ENCODE measurements at places on chromosomes 4 and X.

DNA sequence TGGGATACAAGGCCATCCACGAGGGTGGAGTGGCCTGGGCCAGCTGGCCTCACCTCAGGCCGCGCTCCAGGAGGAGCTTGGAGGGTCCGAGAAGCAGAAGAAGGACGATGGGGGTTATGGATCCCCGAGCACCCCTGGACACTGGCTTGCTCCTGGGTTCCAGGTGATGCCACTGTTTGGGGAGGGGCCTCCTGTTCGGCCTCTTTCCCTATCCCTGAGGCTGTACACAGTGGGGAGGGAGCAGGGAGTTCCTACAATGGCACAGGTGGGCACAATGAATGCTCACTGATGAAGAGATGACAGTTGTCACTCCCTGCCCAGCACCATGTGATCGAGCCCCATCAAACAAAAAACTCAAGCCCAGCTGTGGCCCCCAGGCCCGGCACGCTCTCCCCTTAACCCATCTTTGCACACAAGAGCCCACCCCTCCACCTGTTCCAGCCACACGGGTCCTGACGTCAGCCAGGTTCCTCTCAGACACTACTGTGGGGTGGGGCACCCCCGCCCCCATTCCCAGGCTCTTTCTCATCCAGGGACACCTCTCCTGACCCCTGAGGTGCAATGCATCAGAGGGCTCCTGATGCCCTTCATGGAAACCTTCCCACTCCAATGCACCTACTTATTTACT is 70.3 kb downstream of the WFS1 start:
- DNase-seq, result no peak

GRCh38 chrX:68895341-68895755 is 66.5 kb downstream of the EFNB1 start:
- peak; percentile 7 for DNase-seq

DNA sequence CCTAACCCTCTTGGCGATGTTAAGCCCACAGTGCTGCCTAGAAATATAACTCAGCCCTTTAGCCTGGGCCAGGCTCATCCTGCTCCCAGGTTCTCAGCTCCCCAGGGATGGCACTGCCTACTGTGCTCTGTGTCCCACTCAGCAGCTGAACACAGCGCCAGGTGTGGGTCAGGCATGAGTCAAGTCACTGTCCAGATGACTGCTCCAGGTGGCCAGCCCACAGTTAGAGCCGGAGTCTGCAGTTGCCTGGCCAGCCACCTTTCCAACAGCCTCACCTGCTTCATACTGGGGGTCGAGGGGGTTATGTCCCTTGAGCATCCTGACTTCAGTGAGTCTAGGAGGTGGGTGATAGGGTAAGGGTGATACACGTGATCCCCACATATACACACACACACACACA is 48.4 kb downstream of the TBC1D14 start:
- no peak for DNase-seq

- DNase-seq, result no peak
Measured at GRCh38 chr4:189823591-189823990, 117.1 kb upstream of the FRG1 start.

DNA sequence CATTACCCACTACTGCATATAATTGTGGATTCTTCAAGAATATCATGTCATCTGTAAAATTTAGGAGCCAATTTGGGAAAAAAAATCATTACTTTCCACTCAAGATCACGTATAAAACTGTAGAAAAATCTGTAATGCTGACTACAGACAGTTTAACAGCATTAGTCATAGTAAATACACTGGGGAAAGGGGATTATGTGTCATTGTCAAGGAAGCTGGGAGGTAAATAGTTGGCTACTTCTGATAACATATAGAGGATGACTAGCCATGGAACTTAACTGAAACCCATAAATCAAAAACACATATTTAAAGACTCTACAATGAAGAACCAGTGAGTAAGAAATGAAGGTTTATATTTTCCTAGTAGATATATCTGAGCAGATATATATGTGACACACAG is 1666.4 kb upstream of the IGFBP7 start:
- DNase-seq, result no peak
